ENCODE measurements at places on chromosomes 13 and 19.

GRCh38 chr13:52924289-52925148 is 76.1 kb upstream of the PCDH8 start:
- no peak for DNase-seq

DNA sequence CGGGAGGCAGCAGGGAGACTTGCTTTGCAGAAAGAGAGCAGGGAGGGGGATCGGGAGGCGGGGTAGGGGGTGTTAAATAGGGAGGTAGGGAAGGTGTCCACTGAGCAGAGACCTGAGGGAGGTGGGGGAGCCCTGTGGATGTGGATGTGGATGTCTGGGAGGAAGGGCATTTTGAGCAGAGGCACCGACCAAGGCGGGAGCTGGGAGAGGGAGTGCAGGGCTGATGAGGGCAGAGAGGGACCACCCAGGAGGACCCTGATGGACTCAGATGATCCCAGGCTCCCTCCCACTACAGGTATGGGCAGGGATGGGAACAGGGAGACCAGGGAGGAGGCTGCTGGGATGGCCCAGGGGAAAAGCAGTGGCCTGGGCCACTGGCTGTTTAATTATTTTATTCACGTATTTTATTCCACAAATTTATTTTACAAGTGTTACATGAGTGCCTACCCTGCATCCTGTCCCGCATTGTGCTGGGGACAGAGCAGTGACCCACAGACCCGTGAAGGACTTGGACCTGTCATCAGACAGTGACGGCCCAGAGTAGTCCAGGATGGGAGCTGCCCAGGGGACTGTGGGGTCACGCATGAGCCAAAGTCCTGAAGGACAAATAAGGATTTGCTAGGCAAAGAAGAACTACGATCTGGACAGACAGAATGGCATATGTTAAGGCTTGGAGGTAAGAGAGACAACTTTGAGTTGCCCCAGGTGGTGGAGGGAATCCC is 5.3 kb downstream of the GRAMD1A start:
- DNase-seq: no peak

GRCh38 chr13:31207661-31208552 is 8.1 kb downstream of the B3GLCT start:
- DNase-seq: no peak

GRCh38 chr13:52405767-52406494 is at the start of gene THSD1:
TSS of gene THSD1 (minus strand) at chr13:52406172. CDS start at chr13:52402600, 3,572 bp downstream.
- peak; percentile 31 for DNase-seq

- DNase-seq: no peak
Observed at GRCh38 chr19:11373885-11374432, 507 bp upstream of the SWSAP1 start.

GRCh38 chr13:114076329-114077090 is 55.9 kb downstream of the RASA3 start:
- DNase-seq: no peak

DNA sequence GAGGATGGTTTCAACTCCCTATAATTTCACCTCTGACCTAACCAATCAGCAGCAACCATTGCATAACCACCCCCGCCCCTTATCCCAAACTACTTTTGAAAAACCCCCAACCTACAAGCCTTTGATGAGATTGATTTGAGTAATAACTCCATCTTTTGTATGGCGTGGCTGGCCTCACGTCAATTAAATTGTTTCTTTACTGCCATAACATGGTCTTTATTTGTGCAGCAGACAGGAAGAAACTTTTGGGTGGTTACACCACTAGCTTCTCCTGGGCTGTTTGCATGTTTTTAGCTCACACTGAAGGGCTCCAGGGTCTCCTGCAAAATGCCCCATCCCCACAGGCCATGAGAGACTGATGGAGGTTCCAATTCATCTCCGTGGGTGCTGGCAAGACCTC is 34.0 kb upstream of the PEG3 start:
- no peak for DNase-seq

DNA sequence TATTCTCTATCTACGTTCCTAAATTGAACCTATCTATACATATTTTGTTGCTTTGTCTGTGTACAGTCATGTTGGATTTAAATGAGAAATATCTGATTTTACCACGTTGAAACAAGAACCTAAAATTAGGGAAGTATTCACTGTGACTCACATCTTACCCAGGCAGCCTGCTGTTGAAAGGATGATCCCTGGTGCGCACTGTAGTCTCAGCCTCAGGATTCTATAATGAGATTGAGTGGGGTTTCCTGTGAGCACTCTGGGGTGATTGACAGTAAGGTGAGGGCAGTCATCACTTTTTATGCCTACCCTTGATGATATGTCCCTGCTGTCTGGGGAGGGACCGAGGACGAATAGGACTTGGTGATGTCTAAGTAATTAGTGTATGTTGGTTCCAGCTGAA is 35.4 kb downstream of the PCCA start:
- DNase-seq: no peak

DNA sequence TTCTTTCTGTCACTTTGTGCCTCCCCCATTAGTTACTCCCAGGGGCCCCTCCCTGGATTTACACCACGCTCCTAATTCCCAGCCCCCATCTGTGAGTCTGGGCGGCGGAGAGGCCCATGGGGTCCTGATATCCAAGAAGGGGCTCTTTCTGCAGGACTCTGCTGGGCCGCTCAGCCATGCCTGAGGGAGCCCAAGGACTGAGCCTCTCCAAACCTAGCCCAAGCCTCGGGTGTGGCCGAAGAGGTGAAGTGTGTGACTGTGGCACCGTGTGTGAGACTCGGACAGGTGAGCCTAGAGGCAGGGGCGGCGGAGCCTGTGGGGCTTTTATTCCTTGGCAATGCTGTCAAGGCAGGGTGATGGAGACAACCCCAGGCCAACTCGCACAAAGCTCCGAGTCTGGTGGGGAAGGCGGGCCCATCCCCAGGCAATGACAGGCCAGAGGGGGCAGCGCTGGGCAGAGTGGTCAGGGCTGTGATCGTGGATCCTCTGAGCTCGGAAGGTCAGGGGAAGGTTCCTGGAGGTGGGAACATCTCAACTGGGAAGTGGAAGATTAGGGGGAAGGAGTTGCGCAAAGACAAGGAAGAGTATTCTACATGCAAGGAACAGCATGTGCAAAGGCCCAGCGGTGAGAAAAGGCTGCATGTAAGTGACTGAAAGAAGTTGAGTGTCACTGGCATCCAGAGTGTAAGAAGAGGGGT is 1.6 kb downstream of the PLEKHG2 start:
- DNase-seq: no peak

DNA sequence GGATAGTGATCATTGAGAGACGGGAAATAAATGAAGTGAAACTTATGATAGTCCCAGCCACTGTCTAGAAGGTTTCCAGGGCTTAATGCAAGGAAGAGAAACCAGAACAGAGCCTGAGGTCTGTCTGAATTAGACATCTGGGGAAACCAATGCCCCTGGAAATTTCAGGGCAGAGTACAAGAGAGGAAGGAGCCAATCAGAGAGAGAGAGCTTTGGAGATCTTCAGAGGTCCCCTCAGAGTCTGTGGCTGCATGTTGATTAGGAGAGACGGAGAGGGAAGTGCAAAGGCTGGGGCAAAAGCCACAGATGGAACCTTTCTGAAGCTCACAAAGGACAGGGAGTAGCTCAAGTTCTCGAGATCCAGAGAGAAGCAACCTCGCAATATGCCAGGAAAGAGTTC is 378.0 kb downstream of the DNAJC15 start:
- DNase-seq: no peak

GRCh38 chr19:19139876-19140229 is 1.6 kb upstream of the TMEM161A start:
- DNase-seq: no peak

DNA sequence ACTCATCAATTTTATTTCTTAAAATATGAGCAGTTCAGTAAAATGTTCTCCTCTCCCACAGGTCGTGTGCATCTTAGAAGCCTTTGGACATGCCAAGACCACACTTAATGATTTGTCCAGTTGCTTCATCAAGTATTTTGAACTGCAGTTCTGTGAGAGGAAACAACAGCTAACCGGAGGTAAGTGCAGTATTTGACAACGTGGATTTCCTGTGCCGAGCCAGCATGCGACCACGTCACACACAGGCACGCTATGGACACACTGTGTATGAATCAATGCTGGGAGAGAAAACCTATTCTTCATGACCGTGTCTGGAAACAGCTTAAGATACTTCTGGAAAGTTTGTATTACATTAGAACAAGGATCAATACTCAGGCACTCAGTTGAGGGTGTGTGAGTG is 268.5 kb downstream of the MYO16 start:
- DNase-seq: no peak

GRCh38 chr19:35777086-35777841 is 1.9 kb downstream of the ARHGAP33 start:
- DNase-seq: no peak

- DNase-seq: no peak
Observed at GRCh38 chr19:39870171-39870971, 24.2 kb upstream of the FBL start.

DNA sequence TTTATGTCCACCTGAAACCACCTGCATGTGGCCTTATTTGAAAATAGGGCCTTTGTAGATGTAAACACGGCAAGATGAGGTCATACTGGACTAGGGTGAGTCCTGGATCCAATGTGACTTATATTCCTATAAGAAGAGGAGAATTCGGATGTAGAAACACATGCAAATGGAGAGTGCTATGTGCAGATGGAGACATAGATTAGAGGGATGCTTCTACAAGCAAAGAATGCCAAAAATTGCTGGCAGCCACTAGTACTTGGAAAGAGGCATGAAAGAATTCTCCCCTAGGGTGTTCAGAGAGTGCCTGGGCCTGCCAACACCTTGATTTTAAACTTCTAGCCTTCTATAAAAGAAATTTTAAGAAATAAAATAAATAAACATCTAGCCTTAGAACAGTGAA is 226.1 kb downstream of the RFC3 start:
- DNase-seq: no peak

DNA sequence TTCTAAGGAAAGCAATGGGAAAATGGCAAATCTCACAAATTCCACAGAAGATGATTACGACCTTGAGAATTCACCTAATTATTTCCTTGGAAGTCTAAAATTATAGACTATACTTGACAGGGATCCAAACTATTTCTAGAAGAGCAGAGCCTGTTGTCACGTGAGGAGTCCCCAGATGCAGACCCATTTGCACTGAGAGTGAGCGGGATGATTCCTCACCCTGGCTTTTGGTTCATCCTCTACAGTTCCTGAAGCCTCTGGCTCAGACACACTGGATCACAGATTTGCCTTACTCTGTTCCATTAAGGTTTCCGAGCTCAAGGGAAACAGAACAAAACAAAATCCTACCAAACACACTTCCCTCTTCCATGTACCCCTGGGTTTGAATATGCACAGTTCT is 23.0 kb upstream of the CYSLTR2 start:
- no peak for DNase-seq

GRCh38 chr13:76329004-76329403 is 557.2 kb downstream of the KCTD12 start:
- DNase-seq: no peak

DNA sequence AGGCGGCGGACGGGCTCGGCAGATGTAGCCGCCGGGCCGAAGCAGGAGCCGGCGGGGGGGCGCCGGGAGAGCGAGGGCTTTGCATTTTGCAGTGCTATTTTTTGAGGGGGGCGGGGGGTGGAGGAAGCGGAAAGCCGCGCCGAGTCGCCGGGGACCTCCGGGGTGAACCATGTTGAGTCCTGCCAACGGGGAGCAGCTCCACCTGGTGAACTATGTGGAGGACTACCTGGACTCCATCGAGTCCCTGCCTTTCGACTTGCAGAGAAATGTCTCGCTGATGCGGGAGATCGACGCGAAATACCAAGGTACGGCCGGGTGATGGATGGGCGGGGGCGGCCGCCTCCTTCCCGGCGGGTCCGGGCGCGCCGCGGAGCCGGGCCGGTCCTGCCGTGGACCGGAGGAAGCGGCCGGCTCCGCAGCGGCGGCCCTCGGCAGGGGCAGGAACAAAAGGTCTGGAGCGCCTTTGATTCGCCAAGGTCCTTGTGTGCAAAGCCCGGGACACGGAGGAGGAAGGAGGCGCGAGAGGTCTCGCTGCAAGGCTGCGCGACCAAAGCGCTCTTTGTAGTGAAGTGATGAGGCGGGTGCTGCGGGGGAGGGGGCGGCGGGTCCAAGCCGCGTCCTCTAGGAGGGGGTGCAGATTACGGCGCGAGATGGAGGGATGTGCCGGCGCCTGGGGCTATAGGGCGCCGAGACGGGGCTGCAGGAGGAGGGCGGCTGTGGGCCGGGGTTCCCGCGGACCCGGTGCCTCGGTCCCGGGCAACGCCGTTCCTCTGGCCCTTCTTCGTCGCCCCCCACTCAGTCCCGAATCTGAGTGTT is 689 bp downstream of the ING1 start:
- DNase-seq: peak; percentile 81

DNA sequence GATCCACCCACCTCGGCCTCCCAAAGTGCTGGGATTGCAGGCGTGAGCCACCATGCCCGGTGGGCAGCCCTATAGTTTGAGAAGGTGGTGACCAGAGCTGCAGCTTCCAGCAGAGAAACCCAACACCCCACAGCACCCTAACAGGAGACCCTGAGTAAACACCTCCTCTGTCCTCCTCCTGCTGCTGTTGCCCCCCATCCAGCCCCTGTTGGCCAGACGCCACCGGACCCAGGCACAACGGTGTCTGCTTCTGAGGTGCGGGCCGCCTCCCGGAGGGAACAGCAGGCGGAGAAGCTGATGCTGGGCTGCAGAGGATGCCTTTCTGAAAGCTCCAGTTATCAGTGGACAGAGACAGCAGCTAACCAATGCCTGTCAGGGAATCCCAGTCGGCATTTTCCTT is 175.5 kb downstream of the COL4A1 start:
- no peak for DNase-seq

DNA sequence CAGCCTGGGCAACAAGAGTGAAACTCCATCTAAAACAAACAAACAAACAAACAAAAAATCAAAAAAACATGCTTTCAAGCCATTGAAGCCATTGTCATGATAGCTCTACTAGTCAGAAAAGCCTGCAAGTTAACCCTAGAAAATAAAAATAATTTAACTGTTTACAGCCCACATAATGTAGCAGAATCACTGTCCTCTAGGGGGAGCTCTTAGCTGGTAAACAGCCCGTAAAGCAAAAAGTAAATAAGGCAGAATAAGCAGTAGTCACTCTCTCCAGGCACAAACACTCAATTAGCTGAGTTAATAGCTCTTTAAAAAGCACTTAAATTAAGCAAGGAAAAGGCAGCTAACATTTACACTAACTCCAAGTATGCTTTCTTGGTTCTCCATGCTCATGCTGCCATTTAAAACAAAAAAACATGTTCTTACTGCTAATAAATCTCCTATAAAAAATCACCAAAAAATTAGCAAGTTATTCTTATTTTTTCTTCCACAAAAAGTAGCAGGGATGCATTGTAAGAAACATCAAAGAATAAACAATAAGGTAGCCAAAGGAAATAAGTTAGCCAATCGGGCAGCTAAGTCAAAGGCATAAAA is 11.3 kb downstream of the LILRB4 start:
- peak; percentile 73 for DNase-seq

GRCh38 chr13:23500849-23501248 is 67.3 kb upstream of the SACS start:
- DNase-seq: no peak

- no peak for DNase-seq
Observed at GRCh38 chr13:29908416-29909080, 58.1 kb upstream of the UBL3 start.

GRCh38 chr19:46728208-46728607 is 11.3 kb upstream of the PRKD2 start:
- DNase-seq: no peak

DNA sequence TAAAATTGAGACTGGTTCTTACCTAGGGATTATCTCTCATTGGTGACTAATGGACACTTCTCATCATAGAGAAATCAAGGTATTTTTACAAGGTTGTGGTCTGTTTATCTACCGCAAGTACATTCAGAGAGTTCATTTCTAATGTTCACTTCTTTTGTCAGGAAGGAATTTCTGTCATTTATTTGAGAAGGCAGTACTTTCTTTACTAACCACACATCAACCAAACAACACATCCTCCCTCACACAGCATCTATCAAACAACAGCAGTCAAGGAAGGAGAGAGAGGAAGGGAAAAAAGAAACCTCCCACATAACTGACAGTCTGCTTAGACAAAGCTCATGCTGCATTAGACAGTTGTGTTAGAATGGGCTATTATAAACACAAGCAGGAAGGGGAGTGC is 182.3 kb upstream of the KLF12 start:
- no peak for DNase-seq
